ENCODE measurements at places on chromosomes 5 and 9.

- DNase-seq = peak; percentile 43
Measured at GRCh38 chr5:175873088-175873454, 1.7 kb downstream of the CPLX2 start.

- DNase-seq = peak; percentile 12
Measured at GRCh38 chr5:72305194-72306142, 14.6 kb downstream of the MRPS27 start.

- no peak for DNase-seq
Measured at GRCh38 chr9:38352530-38353328, 39.8 kb upstream of the ALDH1B1 start.

DNA sequence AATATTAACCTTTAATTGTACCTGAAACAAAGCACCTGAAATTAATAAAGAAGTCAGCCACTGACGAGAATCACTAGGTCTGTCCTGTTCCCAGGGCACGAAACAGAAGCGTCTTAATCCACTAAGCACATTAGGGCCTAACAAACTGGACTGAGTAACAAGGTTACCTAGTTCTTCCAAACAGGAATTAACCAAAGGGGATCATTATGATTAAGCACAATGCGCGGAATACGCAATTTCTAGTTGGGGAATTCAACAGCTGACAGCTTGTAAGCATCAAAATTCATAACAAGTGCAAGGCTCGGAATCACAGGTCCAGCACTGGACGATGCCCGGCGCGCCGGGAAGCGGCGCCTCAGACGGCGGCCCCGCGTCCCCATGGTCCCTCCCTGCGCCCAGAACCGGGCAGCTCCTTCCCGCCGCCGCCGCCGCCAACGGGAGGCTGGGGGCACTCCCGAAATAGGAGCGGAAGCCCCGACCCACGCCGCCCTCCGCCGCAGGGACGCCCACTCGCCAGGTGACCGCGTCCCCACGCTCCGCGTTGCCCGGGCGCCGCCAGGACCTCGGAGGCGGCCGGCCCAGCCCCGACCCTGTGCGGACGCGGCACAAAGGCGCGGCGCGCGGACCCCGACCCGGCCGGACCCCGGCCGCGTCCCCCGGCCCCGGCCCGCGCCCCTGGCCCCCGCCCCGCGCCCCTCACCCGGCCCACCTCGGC lies 898 bp downstream of the CAMSAP1 start:
- peak; percentile 87 for DNase-seq

GRCh38 chr5:59656351-59657254 lies 236.9 kb downstream of the PDE4D start:
- no peak for DNase-seq

GRCh38 chr5:68114378-68115040 lies 101.0 kb upstream of the PIK3R1 start:
- DNase-seq = peak; percentile 5

GRCh38 chr9:127417131-127418036 lies 6.8 kb upstream of the ZNF79 start:
- no peak for DNase-seq

GRCh38 chr5:146448783-146449519 lies 1.8 kb downstream of the TCERG1 start:
- no peak for DNase-seq

GRCh38 chr5:168467755-168468330 lies 18.4 kb upstream of the RARS1 start:
- no peak for DNase-seq

GRCh38 chr5:115333164-115333563 lies 36.7 kb upstream of the CCDC112 start:
- no peak for DNase-seq

GRCh38 chr9:90459321-90459720 lies 183.3 kb downstream of the DIRAS2 start:
- DNase-seq = no peak

DNA sequence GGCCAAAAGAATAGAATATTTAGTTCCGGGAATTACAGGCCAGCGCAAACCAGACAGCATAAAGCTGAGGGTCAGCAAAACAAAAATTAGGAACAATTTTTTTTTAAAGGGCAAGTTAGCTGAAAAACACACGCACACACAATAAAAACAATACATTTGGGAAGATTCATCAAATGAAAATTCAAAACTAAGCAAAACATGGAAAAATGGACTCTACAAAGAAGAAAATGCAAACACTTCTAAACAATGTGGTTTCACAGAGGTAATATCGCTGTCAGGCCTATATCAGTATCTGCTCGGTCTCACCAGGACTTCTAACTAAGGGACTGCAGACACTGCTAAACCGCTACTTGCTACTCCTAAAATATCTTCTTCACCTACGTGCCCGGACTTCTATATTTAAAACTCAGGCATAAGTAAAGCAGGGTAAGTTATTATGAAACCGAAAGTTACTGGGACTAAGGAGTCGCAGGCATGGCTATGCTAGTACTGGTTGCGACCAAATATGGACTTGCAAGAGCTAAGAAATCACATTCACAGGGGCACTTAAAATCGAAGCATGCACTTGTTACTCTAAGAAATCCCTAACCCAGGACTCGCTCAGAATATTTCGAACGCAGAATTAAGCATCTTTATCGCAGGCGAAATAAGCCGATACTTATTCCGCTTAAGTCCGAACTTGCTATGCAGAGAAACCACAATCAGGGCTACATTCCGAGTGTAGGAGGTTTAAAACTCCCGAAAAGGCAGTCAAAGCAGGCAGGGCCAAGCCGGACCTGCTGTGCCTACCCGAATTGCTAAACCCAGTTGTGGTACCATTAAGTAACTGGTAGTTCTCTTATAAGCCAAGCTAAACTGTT lies 2.3 kb downstream of the ANXA2R start:
- peak; percentile 56 for DNase-seq

- peak; percentile 75 for DNase-seq
Measured at GRCh38 chr5:154734370-154735248, 20.6 kb upstream of the LARP1 start.

DNA sequence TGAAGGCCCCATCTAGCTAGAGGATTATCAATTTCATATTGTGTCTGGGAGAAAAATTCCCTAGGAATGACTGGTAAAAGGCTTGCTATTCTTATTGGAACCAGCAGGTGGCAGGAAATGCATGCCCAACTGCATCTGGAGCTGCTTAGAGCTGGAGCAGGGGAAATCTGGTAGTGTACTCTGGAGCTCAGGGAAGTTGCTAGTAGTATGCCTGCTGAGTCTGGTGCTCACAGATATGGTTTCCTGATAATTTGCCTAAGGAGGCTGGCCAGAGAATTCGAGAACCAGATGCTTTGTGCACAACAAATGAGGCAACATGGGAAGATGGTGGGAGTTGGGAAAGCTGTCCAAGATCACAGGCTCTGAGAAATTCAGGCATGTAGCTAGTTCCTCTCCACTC lies 53.7 kb downstream of the G3BP1 start:
- DNase-seq = peak; percentile 65

GRCh38 chr9:128482186-128482585 lies 22.3 kb upstream of the GLE1 start:
- DNase-seq = no peak

GRCh38 chr5:178291161-178291561 lies 58.6 kb upstream of the PHYKPL start:
- no peak for DNase-seq

GRCh38 chr5:79581535-79581934 lies 30.7 kb upstream of the TENT2 start:
- no peak for DNase-seq

DNA sequence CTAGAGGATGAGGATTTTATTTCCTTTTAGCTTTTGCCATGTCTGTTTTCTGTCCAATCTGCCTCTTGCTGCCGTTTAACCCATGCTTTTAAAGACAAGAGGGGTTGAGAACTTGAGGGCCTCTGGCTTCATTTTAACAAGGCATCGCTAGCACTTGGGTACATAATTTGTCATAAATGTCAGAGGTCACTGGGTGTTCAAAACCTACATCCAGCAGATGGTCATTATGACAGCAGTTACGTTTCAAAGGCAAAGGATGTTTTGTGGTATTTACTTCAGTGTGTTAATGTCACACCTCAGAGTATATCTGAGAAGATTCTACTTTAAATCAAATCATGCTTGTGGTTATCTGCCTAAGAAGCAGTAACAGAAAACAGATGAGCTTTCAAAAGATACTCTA lies 918.3 kb downstream of the NR2F1-AS1 start:
- DNase-seq = no peak

DNA sequence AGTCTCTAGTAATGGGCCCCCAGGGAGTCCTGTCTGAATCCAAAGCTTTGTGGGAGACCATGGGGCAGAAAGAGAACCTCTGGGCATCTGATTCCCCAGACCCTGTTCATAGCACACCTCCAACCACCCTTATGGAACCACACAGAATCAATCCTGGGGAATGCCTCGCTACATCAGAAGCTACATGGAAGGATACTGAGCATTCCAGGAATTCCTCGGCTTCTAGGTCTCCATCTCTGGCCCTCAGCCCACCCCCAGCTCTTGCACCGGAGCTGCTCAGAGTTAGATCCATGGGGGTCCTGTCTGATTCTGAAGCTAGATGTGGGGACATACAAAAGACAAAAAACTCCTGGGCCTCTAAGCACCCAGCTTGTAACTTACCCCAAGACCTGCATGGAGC lies 28.4 kb downstream of the VCP start:
- DNase-seq = no peak

GRCh38 chr5:95892784-95893354 lies 68.8 kb downstream of the ELL2 start:
- DNase-seq = peak; percentile 52

DNA sequence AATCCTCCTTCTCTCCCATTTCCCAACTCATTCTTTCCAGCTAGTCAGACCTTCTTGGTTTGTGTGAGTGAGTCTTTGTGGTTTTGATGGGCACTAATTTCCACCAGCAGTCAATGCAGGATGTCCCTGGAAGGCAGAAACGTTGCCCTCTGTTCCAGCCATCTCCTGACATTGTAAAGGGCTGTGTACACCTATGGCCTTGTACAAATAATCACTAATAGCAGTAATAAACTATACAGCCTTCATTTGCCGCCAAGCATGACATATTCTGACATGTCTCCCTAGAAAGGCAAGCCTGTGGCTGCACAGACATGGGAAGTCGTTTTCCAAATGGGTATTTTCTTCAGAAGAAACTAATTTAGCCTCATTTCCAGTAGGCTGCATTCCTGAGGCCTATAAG lies 18.4 kb upstream of the DENND1A start:
- DNase-seq = no peak

DNA sequence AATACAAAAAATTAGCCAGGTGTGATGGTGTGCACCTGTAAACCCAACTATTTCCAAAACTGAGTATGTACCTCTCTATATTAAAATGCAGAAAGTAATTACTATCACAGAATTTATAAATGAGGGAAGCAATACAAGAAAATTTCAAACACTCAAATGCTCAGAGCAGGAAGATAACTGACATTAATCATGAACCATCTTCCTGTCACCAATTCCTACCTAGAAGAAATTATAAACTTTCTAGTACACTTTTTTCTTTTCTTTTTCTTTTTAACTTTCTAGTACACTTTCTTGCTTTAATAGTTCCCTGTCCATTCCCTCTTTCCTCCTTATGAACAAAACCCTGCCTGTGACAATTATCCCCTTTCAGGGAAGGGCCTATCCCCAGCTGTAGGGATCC lies 106.8 kb downstream of the MED27 start:
- DNase-seq = no peak

GRCh38 chr5:133354323-133355185 lies 257.8 kb downstream of the FSTL4 start:
- DNase-seq = no peak

- no peak for DNase-seq
Measured at GRCh38 chr9:90307167-90307833, 335.3 kb downstream of the DIRAS2 start.

DNA sequence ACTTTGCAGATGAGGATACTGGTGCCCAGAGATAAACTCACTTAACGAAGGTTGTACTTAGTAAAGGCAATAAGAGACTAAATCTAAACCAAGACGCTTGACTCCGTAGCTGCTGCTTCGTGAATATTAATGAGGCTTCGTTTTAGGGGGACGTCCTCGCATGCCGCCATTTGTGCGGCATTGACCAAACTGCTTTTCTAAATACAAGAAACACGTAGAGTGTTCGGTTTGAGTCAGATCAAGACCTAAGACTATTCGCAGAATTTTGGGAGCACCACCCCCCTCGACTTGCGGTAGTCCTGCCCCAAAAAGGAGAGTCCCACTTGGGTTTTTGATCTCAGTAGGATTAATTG lies 1.1 kb downstream of the NPM1 start:
- DNase-seq = peak; percentile 15

DNA sequence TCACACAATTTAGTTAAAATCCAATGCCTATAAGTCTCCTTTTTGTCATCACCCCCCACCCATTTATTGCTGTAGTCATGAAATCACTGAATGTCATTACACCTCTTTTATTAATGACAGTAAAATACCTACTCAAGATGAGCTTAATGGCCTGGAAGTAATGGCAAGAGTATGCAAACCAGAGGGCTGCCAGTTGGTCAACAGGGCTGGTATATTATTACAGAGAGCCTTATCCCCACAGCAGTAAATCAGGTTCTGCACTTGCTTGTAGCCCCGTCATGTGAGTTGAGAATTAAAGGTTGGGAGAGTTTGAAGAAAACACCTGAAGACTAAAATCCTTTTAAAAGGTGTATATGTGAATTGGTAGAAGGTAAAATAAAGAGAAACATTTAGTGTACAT lies 372.4 kb downstream of the MAT2B start:
- DNase-seq = no peak

DNA sequence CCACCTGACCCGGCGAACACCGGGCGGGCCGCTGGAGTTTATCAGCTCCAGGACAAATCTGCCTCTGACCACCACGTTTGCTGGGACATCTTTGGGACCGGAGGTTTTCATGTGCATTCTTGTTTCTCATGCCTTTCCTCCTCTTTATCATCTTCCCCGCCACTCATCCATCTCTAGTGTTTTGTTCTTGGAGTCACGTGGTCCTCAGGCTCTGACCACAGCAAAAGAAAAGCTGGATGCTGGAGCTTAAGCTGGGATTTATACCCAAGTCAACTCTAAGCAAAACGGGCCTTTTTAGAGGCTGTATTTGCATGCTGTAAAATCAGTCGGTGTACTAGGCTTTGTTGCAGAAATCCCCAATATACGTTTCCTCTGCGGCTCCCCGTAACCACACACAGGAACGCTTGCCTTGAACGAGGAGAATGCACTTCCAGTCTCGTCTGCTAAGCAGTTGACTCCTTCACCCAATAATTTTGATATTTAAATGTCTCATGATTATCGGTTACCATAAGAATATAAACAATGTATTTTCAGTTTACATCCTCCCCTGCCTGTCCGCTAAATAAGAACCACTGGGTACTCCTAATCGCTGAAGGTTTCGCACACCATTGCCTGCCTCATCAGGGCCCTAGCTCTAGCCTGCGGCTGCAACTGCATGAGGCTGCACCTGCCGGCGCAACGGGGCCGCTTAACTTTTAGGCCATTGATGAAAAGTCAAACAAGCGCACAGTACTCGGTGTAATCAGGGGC lies 560 bp upstream of the NDUFS6 start:
- DNase-seq = peak; percentile 10
